ENCODE measurements at places on chromosomes 16 and 17.

GRCh38 chr16:56708525-56709442, 21.1 kb upstream of the NUP93 start:
- DNase-seq, result peak; percentile 58

GRCh38 chr17:37830151-37830993, 85.5 kb upstream of the HNF1B start:
- no peak for DNase-seq

- DNase-seq, result no peak
These were observed 601 bp downstream of the PHKB start for GRCh38 chr16:47461598-47462266.

DNA sequence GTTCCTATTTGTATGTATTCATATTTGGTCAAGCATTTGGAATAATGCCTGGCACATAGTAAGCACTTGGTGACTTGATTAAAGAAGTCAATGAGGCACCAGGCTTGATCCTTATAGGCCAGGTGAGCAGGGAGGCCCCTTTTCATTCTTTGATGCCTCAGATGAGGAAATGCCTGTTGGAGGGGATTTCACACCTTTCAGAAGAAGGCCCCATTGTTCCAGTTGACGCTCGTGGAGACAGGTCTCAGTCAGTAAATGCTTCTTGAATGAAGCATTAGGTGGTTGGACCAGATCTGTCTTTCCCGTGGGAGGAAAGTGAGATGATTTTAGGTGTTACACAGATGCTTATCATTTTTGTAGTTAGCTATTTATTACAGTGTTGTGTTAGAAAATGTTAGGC, 13.0 kb downstream of the LCMT1 start:
- DNase-seq, result no peak

DNA sequence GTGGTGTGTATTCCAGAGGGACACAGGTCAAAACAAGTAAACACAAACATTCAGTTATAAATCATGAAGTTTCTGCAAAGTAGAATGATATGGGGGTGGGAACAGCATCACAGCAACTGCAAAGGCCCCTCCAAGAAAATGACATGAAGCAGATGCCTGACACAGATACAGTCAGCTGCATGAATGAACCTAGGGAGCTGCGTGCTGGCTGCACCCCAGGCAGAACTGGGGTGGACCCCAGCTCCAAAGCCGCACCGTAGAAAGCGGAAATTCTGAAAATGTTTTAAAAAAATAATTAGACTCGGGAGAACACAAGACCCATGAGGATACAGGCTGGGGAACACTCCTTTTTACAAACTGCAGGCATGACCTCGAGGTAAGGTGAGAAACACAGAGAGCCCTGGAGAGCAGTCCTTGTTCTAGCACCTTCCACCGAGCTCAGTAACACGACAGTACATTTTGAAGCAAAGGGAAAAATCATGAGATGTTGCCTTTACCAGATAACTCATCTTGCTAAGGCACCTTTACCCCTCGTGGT, 323.8 kb downstream of the SOX9 start:
- no peak for DNase-seq

GRCh38 chr17:76082326-76083251, 3.6 kb downstream of the ZACN start:
- no peak for DNase-seq

- DNase-seq, result no peak
These were observed 7.4 kb upstream of the CD300LD start for GRCh38 chr17:74599448-74599939.

DNA sequence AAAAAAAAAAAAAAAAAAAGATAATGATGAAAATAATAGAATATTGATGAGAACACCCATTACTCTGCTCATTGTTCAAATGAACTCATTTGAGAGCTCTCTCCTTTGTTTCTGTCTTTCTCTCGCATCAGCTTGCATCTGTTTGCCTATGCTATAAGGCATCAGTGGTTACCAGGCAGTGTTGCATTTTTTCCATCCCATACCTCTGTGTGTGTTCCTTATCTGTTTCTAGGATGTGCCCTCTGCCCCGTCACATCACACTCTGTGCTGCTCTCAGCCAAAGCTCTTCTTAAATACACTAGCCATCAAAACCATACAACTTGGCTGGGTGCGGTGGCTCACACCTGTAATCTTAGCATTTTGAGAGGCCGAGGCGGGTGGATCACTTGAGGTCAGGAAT, 568.2 kb downstream of the WWOX start:
- no peak for DNase-seq

DNA sequence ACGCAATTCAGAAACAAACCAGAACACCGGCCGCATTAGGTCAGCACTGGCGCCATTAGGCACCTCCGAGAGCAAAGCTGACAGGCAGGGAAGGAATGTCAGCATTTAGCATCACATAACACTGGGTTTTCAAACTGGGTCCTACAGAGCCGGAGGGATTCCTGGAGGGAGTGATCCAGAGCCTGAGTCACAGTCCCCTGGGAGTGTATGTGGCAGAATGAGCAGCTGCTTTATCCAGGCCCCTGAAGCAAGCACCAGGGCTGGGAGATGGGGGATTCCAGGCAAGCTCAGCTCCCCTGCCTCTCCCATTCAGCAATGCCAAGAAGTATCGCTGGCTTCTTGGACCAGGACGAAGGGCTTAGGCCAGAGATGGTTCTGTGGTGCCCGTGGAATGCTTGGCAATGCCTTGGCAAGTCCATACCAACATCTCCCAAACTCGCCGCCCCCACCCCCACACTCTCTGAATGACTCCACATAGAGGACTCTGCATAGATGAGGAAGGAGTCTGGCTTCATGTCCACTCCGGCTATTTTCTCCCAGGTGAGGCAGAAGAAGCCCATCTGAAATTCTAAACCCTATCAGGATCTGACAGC, 20.4 kb downstream of the GAS7 start:
- DNase-seq, result no peak

DNA sequence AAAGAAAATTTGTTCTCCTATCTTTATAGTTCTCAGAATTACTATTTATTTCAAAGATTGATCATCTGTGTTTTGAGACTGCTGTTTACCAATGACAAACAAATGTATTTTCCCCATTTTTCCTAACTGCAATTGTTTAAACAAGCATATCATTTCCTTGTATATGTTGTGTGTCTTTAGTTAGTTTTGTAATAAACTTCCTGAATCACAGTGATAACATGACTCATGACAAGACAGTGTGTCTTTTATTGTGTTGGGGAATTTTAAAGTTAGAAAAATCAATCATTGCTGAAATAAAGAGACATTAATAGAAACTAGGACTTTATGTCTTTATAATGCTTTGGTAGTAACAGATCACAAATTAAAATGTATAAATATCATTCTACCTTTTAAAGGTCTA, 348.5 kb downstream of the KCNJ2 start:
- no peak for DNase-seq

- no peak for DNase-seq
These were observed 29.0 kb downstream of the KATNB1 start for GRCh38 chr16:57764341-57765159.

Data from activated CD8-positive, alpha-beta memory T cell treated with anti-CD3 and anti-CD28 coated beads, Interleukin-2, amount 50 U/mL, for 48 hours (primary cell).